Right cardiac atrium (tissue), 5 donors: ENCODE measurements at places on chromosomes 12 and 14. TPM values are rescaled to one million over a fixed set of nuclear protein-coding genes. Genes with fewer than 3 reads are reported as not detected.

Gene OTX2
- not detected for polyA plus RNA-seq

Gene GYS2
- 0.16 TPM for polyA plus RNA-seq

Gene ADAM21
- 0.29 TPM for polyA plus RNA-seq

Gene CD4
- polyA plus RNA-seq = 2.5 TPM

Gene HNRNPA1
- polyA plus RNA-seq = 405 TPM

Gene VEZT
- polyA plus RNA-seq = 20.8 TPM

Gene P2RX7
- 1.1 TPM for polyA plus RNA-seq

Gene TAS2R7
- 0.07 TPM for polyA plus RNA-seq

Gene SLC25A47
- polyA plus RNA-seq = not detected

Gene FSCB
- not detected for polyA plus RNA-seq

Gene CYP27B1
- 0.18 TPM for polyA plus RNA-seq

Gene AQP2
- 0.77 TPM for polyA plus RNA-seq

Gene CAPZA3
- not detected for polyA plus RNA-seq

Gene KRT77
- not detected for polyA plus RNA-seq

Gene PLEKHG7
- polyA plus RNA-seq = not detected

Gene DDX51
- polyA plus RNA-seq = 10.9 TPM

Gene SCAF11
- polyA plus RNA-seq = 23.5 TPM

Gene ACOT6
- polyA plus RNA-seq = not detected

Gene TMCC3
- polyA plus RNA-seq = 1.7 TPM

Gene TAS2R42
- not detected for polyA plus RNA-seq

Gene SLC6A12
- polyA plus RNA-seq = 0.20 TPM

Gene KRT82
- not detected for polyA plus RNA-seq

Gene IL22
- polyA plus RNA-seq = not detected

Gene SSTR1
- 0.48 TPM for polyA plus RNA-seq

Gene AKAP5
- polyA plus RNA-seq = 0.09 TPM

Gene CRIP1
- 243 TPM for polyA plus RNA-seq

Gene TULP3
- 10.5 TPM for polyA plus RNA-seq

Gene ERP27
- 0.32 TPM for polyA plus RNA-seq

Gene ALDH2
- polyA plus RNA-seq = 284 TPM

Gene ASPG
- 99.1 TPM for polyA plus RNA-seq

Gene NTN4
- 62.9 TPM for polyA plus RNA-seq

Gene PGF
- 4.3 TPM for polyA plus RNA-seq

Gene KHNYN
- 19.1 TPM for polyA plus RNA-seq

Gene GLIPR1
- 2.7 TPM for polyA plus RNA-seq

Gene SERPINA6
- not detected for polyA plus RNA-seq

Gene PIK3C2G
- not detected for polyA plus RNA-seq

Gene OR4E2
- not detected for polyA plus RNA-seq
